G401 (cell line): ENCODE measurements at places on chromosomes 2 and 18. TPM values are rescaled to one million over a fixed set of nuclear protein-coding genes. Genes with fewer than 3 reads are reported as not detected.
A peak's percentile ranks its signal among the peaks of the same experiment; 100 is the strongest.

DNA sequence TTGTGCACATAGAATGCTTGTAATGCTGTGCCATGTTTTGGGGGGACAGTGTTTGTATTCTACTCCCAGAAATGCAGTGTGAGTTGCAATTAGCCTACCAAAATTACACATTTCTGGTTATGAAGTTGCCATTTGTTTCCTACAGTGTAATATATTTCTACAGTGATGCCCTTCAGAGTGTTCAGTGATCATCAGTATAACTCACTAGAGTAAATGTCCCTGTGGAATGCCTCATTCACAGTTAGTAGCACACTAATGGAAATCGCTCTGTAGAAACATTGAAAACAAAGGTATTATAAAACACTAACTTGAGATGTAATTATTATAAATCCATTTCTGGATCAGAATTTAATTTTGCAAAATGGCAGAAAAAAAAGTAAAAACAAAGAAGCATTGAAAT is 498.7 kb downstream of the PTPRM start:
- DNase-seq, result no peak

GRCh38 chr2:55159037-55159651 is 72.9 kb downstream of the CLHC1 start:
- DNase-seq, result no peak

Gene PIKFYVE
- total RNA-seq, result 21.2 and 29.2 TPM in 2 replicates

DNA sequence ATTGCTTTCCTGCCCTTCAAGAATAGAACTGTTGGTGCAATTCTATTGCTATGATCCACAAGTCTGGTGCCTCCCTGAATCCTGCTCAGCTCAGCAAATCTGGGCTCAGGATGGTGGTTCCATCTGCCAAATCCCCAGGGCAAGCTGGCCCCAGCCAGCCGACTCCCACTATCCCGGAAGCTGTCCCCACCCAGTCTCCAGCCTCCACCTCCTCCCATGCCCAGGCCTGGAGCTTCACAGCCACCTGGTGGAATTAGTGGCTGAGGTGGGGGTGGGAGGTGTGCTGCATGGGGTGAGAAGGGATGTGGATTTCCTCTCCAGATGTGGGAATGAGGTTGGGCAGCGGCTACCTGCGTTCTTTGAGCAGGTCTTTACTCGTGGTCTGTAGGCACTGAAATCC is 119.3 kb upstream of the SMAD2 start:
- no peak for DNase-seq

DNA sequence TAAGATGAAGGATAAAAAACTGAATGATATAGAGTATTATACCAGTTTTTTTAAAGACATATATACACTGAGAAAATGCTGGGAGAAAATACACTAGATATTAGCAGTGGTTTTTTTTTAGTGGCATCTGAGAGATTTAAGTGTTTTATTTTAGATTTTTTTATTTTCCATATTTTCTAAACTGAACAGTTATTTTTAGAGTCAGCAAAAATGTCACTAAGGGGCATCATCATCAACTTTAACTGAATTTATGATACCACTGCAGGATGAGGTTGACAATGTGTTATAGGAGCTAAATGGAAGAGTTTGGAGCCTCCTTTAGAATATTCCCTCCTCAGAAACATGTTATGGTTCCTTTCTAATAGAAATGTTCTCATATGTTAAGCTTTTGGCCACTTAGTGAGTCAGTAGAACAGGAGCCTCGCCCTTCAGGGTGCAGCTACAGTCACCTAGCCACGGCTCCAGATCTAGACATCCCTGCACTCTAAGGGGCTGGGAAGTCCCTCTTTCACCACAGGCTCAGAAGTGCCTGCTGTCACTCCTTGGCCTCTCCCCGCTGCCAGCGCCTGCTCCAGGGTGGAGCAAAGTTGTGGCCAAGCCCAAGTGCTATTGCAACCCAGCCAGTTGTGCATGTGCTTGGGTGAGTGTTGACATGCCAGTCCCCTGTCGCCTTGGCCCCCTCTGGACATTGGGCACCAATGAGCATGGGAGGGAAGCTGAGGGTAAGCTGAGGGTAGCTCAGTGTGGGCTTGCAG is 210.7 kb upstream of the RASGRP3 start:
- no peak for DNase-seq

DNA sequence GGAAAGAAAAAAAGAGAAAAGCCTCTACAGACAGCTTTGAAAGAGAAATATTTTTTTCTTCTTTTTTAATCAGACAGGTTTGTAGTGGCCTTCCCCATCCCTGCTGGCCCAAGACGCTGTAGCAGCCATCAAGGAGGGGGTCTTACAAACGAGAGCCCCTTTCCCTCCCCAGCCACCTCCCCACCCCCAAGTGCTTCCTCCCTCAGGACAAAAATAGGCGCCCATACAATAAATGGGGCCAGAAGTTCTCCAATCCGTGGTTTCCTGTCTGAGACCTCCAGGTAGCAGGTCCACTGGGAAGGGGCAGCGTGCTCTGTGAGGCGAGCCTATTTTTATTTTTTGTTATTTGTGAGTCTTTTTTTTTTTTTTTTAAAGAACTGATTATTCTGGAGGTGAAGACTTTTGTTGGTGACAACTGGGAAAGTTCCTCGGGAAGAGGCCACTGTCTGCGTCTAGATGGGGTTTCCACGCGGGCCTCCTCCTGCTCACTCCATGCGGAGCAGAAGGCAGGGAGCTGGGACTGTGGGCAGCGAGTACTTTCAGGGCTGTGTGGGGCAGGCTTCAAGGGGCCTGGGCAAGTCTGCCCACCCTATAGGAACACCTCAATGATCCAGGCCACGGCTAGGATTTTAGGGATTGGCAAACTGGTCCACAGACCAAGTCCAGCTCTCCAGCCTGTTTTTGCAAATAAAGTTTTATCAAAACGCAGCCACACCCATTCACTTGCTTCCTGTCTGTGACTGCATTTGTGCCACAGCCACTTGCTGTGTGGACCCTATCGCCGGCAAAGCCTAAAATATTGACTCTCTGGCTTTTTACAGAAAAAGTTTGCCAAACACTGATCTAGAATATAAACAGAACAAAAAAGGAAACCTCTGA is 139.6 kb downstream of the CTIF start:
- no peak for DNase-seq

- no peak for DNase-seq
Measured at GRCh38 chr18:32542221-32542798, 71.6 kb upstream of the GAREM1 start.

GRCh38 chr2:2742726-2743125 is 411.7 kb upstream of the MYT1L start:
- DNase-seq, result no peak

DNA sequence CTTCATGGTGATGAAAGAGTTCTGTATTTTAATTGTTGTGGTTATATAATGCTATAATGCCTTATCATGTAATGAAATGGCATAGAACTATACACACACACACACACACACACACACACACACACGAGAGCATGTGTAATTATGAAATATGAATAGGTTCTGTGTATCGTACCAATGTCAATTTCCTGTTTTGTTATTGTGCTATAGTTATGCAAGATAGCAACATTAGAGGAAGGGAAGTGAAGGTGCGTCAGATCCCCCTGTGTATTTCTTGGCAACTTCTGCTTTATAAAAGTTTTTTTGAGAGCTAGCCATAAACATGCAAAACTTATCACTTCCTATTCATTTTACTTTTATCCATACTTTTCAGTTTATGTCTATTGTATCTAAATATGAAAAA is 60.7 kb upstream of the ARHGAP15 start:
- no peak for DNase-seq

DNA sequence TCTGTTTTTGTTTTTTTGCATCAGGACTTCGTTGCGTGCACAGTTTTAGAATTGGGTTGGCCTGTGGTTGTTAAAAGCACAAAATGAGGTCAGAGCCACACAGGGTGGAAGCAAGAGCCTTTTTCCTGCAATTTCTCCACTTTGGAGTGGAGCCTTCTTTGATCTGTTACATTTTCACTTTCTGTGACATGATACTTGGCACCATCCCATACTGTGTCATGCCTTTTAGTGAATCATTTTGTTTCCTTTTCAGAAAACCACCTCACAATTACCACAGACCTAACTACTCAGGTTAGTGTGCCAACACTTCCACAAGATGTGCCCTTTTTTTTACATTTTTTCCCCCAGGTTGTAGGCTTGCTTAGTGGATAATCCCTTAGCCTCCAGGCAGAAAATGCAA is 32.5 kb downstream of the MERTK start:
- peak; percentile 8 for DNase-seq

Gene CAPN14
- not detected in 2 replicates for total RNA-seq

GRCh38 chr2:172246649-172247048 is 143.9 kb upstream of the DLX2 start:
- DNase-seq, result no peak

Gene CD8A
- 0.14 and 0.86 TPM in 2 replicates for total RNA-seq

GRCh38 chr2:195646424-195646823 is 10.6 kb upstream of the SLC39A10 start:
- no peak for DNase-seq

GRCh38 chr2:82857967-82858366 is 1601.1 kb downstream of the SUCLG1 start:
- no peak for DNase-seq

GRCh38 chr2:202193305-202193704 is 45.1 kb downstream of the SUMO1 start:
- DNase-seq, result no peak

- DNase-seq, result no peak
Measured at GRCh38 chr18:6414723-6415417, at the start of gene L3MBTL4. L3MBTL4 (minus strand) TSS chr18:6414911; CDS start chr18:6311625, 103,286 bp downstream.

GRCh38 chr2:86036669-86037138 is 69.0 kb downstream of the POLR1A start:
- DNase-seq, result no peak

- no peak for DNase-seq
Measured at GRCh38 chr2:128305555-128306080, 13.1 kb downstream of the HS6ST1 start.

GRCh38 chr18:78031991-78032390 is 782.3 kb downstream of the GALR1 start:
- DNase-seq, result no peak

- no peak for DNase-seq
Measured at GRCh38 chr2:86274918-86275275, 62.5 kb downstream of the REEP1 start.

Gene SLC5A7
- total RNA-seq, result not detected in 2 replicates

GRCh38 chr2:38322224-38322914 is 54.7 kb downstream of the ATL2 start:
- DNase-seq, result no peak

Gene GNAL
- total RNA-seq, result 0.12 and 2.1 TPM in 2 replicates

- DNase-seq, result no peak
Measured at GRCh38 chr18:58578321-58578720, 50.6 kb downstream of the ALPK2 start.

Gene ZNF892
- total RNA-seq, result 2.5 and 2.6 TPM in 2 replicates

- peak; percentile 74 for DNase-seq
Measured at GRCh38 chr2:202831242-202832220, 40.0 kb downstream of the ICA1L start.

Gene NEU4
- total RNA-seq, result not detected in 2 replicates

Gene SERPINB4
- total RNA-seq, result not detected in 2 replicates

- DNase-seq, result peak; percentile 67
Measured at GRCh38 chr2:54673501-54673998, 49.9 kb upstream of the EML6 start.

DNA sequence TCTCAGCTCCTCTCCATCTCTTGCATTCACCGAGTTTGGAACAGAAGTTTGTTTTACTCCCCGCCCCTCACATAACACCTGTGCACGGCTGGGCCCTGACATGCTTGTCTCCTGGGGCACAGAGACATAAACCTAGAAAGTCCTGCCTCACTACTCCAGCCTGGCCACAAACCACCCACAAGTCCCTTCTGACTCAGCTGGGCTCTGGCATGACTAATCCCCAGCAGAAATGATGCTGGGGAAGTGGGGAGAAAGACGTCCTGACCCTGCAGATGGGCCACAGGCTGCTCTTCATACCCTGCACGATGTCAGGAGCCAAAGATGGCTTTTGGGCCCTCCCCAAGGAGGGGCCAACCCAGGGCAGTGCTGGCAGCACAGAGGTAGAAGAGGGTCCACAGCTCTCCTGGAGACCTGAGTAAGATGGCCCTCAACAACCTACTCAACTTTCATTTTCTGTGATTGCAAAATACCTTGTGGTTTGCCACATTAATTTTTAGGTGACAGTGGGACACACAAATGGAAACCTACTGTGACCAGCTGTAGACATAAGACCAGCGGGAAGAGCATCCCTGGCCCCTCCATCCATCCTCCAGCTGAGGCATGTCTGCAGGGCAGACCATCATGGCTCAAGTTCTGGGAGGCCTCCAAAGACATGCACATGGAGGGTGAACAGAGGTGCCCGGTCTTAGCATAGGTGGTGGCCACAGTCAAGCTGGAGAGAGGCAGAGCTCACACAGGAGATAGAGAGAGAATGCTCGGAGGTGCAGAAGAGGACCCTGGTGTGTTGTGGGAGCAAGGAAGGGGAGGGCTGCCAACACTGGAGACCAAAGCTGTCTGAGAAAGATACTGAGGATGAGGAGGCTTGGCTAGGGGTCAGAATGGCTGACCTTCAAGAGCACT is 40.0 kb downstream of the DNMT3A start:
- DNase-seq, result no peak

GRCh38 chr2:150517951-150518680 is 30.6 kb upstream of the RND3 start:
- DNase-seq, result no peak

Gene PTH2R
- 0.54 TPM in 1 of 2 replicates, not detected in the other for total RNA-seq

DNA sequence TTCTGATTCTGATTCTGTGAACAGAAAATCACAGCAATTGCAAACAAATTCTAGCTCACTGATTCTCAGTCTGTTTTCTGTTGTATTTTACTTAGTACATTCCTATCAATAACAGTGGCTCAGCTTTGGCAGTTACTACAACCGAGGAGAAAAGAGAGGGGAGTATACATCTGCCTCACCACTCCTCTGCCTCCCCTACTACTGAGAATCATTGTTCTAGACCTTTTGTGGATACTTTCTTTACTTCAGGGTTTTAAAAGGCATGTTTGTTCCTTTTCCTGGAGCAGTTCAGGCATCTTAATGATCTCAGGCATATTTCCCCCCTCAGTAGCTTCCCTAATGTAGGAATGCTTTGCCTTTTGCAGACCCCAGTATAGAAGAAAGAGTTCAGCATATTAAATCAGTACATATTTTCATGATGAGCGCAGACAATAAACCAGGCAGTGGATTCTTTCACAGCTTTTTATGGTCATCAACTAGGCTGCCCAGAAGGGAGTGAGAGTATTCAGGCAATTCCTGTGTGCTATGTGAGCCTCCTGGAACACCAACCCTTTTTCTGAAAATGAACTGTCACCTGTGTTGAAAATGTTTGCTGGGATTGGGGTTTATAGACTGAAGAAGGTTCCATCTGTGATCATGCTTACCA is 10.3 kb downstream of the STAMBP start:
- DNase-seq, result no peak

DNA sequence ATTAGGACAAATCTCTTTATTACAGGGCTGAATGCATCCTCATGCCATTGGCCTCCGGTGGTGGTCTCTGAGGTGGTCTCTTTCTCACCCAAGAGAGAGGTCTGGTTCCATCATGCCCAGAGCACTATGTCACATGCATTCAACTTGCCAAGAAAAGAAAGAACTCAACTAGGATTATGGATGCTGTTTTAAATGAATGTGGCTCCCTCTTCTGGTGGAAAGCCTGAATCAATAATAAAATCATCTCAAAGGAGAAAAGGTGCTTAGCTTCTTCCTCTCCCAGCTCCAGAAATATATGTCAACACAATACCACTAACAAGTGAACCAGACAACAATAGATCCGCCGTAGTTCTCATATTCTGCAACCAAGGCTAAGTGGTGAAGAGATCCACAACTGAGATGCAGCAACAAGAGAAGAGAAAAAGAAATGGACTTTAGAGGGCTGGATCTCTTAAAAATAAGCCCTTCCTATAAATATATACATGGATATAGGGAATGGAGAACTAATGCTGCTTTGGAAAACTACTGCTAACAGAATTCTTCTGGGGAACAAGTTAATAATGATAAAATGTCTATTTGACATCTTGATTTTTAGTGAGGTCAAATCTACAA is 396.8 kb downstream of the NCKAP5 start:
- peak; percentile 34 for DNase-seq

GRCh38 chr18:22432657-22433137 is 15.0 kb upstream of the CTAGE1 start:
- DNase-seq, result no peak
